ENCODE measurements at places on chromosomes 2 and 18. TPM values are rescaled to one million over a fixed set of nuclear protein-coding genes. Genes with fewer than 3 reads are reported as not detected.

Gene CAPN14
- total RNA-seq = 0.12 TPM

Gene C1QL2
- not detected for total RNA-seq

Gene ACADL
- 0.83 TPM for total RNA-seq

Gene CHRND
- not detected for total RNA-seq

Gene SRD5A2
- total RNA-seq = not detected

Gene MC5R
- not detected for total RNA-seq

Gene TTC32
- 3.0 TPM for total RNA-seq

Gene PARD3B
- total RNA-seq = 19.1 TPM

Gene GPR45
- total RNA-seq = not detected

Gene C2orf15
- total RNA-seq = 0.12 TPM

Gene ICOS
- total RNA-seq = not detected

Gene HNRNPA3
- 32.2 TPM for total RNA-seq

Gene MGAT4A
- 4.6 TPM for total RNA-seq

Gene SERPINB12
- not detected for total RNA-seq

Gene L3MBTL4
- under 0.01 TPM for total RNA-seq

Gene ALPG
- not detected for total RNA-seq

Gene BMP10
- not detected for total RNA-seq

Gene POTEI
- total RNA-seq = not detected

Gene IL37
- not detected for total RNA-seq

Gene CBLN2
- not detected for total RNA-seq

Gene UGT1A9
- not detected for total RNA-seq

Gene C2orf66
- 0.08 TPM for total RNA-seq

Gene RAB6C
- total RNA-seq = not detected

Gene SCN2A
- total RNA-seq = 1.8 TPM

Gene SEC11C
- 8.7 TPM for total RNA-seq

Gene CRACDL
- total RNA-seq = not detected

Gene LRRTM4
- total RNA-seq = not detected

Gene PPP1R1C
- 0.38 TPM for total RNA-seq

Gene RGPD3
- total RNA-seq = under 0.01 TPM

Gene TCF23
- total RNA-seq = 0.82 TPM

Gene ZEB2
- total RNA-seq = 187 TPM

Gene IL1B
- total RNA-seq = 0.82 TPM

All from smooth muscle cell of the coronary artery (primary cell).